ENCODE measurements at places on chromosomes 5 and 9. TPM values are rescaled to one million over a fixed set of nuclear protein-coding genes. Genes with fewer than 3 reads are reported as not detected.
A peak's percentile ranks its signal among the peaks of the same experiment; 100 is the strongest.

DNA sequence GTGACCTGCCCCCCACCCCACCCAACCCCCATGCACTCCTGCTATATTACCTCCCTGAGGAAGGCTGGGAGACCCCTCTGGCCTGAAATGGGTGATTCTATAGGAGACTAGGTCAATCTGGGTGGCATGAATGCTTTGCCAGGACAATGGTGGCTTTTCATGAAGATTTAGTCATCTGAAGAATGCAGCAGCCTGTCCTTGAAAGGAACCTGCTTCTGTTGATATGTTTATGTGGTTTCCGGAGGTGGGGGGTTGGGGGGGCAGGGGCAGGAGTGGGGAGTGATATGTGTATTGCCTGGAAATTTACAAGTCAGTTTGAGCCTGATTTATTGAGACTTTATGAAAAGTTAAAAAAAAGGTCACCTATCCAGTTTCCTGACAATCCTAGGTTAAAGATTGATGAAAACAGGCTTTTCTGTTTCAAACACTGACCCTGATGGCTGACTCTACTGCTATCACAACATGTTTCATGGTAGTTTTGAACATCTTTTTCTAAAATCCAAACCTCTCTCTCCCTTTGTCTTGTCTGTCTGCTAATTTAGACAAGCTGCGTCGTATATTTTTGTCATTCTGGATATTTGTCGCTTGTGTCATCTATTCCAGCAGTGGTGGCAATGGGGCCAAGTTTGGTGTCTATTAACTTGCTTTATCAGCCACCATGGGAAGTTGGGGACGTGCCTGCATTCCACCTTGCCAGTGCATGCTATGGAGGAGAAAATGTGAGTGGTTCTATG, 153.7 kb upstream of the EGFLAM start:
- ATAC-seq, result no peak
- H3K4me1 ChIP-seq, result no peaks in the 10 kb centered on the region
- no peak overlapping the region for H3K27ac ChIP-seq
- no peaks in the 10 kb centered on the region for H3K36me3 ChIP-seq

DNA sequence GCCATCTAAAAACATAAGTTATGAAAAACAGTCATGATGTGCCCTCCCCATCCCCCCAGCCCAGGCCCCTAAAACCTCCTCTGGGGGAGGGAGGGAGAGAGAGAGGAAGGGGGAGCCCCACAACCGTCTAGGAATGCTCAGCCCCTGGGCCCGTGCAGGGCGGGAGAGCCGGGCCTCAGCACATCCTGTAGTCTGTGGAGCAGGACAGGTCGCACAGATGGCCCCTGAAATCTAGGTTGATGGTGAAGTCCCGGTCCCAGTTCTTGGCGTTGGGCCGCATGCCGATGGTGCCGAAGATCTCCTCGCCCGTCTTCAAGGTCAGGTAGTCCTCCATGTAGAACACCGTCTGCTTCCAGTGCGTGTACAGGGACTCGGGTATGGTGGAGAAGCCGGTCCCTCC, 38.1 kb downstream of the RAB24 start:
- H3K4me1 ChIP-seq, result no peaks in the 10 kb centered on the region
- H3K27ac ChIP-seq, result no peak overlapping the region
- ATAC-seq, result no peak
- H3K27me3 ChIP-seq, result no peaks in the 10 kb centered on the region

DNA sequence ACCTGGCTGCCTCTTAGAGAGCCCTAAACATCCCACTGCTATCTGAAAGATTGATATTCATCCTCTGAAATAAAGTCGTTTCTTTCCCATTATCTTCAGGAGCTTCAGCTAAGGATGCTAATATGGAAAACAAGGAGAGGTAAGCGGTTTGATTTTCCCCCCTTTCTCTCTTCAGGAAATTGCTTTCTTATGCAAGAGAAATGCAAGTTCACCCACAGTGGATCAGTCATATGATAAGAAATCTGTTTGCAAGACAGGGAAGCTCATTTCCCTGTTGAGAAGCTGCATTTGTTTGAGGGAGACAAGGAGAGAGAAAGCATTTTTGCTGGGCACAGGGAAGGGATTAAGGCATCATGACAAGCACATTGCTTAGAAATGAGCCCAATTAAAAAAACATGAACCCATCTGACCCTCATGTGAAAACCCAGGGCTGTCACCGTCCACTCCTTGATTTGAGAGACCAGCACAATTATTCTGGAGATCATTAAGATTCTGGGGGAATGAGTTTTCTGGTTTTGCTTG, 53.7 kb upstream of the BOD1 start:
- H3K36me3 ChIP-seq, result no peaks in the 10 kb centered on the region
- peaks cover 7% of the 10 kb centered on the region for H3K27me3 ChIP-seq
- ATAC-seq, result no peak
- H3K4me1 ChIP-seq, result no peaks in the 10 kb centered on the region
- H3K4me3 ChIP-seq, result no peak overlapping the region

DNA sequence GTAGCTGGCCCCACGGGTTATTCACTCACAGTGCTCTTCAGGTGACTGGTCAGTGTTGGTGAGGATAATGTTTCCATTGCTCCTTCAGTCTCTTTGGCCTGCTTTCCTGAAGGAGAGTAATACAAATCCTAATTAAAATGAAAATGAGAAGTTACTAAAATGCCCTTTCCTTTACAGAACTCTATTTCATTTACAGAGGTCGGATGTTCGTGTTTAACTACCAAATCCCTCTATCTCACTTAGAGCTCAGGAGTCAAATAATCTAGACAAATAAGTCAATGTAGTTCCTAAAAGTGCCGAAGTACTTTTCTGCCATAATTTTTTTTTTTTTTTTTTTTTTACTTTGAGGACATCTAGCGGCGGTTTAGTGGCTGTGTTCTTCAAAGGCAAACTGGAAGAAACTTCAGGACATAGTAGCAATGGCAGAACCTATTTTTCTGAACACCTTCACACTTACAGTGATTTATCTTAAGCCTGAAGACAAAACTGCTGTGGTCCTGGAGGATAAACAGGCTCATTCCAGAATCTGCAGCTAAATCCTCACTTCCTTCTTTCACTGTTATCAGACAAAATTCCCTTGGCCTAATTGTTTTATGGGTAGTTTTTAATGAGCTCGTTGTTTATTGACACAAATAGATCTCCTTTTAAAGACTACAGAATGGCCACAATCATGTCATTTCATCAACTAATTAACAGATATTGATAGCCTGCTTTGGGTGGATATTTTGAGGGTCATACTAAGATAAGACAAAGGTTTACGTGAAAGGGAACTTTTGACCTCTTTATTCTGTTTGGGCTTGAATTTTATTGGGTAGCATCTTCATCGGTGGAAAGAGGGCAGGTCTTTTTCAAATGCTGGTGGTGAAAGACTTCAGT, 207.6 kb upstream of the DMRTA1 start:
- H3K4me1 ChIP-seq, result peaks cover 22% of the 10 kb centered on the region
- H3K27me3 ChIP-seq, result peaks cover 7% of the 10 kb centered on the region
- H3K4me3 ChIP-seq, result no peak overlapping the region
- no peaks in the 10 kb centered on the region for H3K36me3 ChIP-seq
- H3K27ac ChIP-seq, result no peak overlapping the region

RMRP gene
- total RNA-seq, result 5,785 TPM

DNA sequence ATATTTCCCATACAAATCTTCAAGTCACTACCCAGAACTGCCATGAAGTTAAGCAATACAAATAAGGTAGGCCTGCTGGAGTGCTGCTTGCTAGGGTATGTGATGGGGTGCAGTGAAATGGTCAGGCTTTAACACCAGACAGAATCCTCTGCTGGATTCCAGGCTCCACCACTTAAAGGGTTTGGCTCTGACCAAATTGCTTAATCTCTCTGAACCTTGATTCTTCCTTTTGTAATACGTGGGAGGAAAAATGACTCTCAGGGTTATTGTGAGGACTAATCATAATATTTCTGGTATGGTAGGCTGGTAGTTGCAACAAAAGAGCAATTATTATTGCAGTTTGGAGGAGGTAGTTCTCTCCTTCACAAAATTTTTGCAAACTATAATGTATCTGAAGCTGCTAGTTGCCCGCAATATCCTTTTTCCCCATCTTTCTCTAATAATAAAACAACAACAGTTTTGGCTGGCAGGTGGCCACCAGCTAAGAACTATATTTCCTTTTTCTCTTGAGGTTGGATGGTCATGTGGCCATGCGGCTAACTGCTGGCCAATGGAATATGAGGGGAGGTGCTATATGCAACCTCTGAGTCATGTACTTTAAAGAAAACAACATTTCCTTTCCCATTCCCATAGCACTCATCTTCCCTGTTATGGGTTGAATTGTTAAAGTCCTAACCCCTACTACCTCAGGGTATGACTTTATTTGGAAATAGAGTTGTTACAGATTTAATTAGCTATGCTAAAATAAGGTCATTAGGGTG, 44.1 kb downstream of the CCL28 start:
- H3K27ac ChIP-seq, result no peak overlapping the region
- no peak for ATAC-seq
- no peaks in the 10 kb centered on the region for H3K27me3 ChIP-seq
- H3K36me3 ChIP-seq, result no peaks in the 10 kb centered on the region

GRCh38 chr9:35675732-35676392, 2.1 kb downstream of the CA9 start:
- peak overlapping the region; percentile 56 for H3K27ac ChIP-seq
- ATAC-seq, result peak; percentile 92
- peaks cover 5% of the 10 kb centered on the region for H3K27me3 ChIP-seq
- H3K4me3 ChIP-seq, result peak overlapping the region; percentile 74
- peaks cover 12% of the 10 kb centered on the region for H3K4me1 ChIP-seq
- H3K36me3 ChIP-seq, result no peaks in the 10 kb centered on the region

YTHDC2 gene
- total RNA-seq, result 21.0 TPM

SLC6A18 gene
- total RNA-seq, result not detected

PPIC gene
- total RNA-seq, result not detected

GRCh38 chr9:7228726-7229125, 471.0 kb downstream of the KDM4C start:
- H3K27me3 ChIP-seq, result peaks cover 27% of the 10 kb centered on the region
- H3K27ac ChIP-seq, result no peak overlapping the region
- H3K4me1 ChIP-seq, result peaks cover 6% of the 10 kb centered on the region
- ATAC-seq, result no peak

SPINK13 gene
- total RNA-seq, result not detected

All from activated T-helper 17 cell treated with anti-CD3 and anti-CD28 coated beads, Interleukin-2, amount 50 U/mL, for 72 hours (primary cell).